Activated CD4-positive, alpha-beta T cell treated with anti-CD3 and anti-CD28 coated beads for 36 hours (primary cell): ENCODE measurements at places on chromosomes 3 and 15.

DNA sequence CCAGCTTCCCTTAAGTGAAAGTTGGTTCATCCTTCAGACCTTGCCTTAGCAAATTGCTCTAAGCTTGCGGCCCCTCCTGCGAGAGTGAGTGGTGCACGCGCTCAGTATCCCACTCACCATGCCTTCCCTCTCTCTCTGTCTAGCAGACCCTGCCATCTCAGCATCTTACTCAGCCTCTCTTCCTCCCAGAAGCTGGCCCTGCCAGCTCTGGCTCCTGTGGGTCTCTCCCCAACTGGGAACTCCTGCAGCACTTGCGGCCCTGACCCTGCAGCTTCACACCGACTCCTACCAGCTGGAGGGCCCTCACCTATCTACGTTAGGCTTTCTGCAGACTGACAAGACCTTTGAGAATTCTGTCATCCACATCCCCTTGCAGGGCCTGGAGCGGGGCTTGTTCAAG lies 286.1 kb upstream of the TLE3 start:
- DNase-seq: no peak

DNA sequence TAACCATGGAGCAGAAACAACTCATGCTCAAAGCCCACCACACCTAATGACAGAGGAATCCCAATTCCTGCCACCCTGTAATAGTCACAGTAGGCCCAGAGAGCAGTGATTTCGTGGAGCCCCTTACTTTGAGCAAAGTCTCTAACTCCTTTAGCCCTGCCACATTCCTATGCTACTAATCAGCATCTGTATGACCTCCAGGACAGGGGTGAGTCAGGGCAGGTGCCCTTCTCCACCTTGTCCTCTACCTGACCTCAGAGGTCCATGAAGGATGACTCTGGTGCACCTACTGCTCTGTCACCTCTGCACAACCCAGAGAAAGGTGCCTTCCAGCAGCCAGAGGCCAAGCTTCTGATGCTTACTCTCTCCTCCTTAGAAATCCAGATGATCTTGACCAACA lies 6.1 kb upstream of the SCG3 start:
- DNase-seq: no peak

- DNase-seq: no peak
Measured at GRCh38 chr3:172253200-172253599, 195.1 kb downstream of the GHSR start.

DNA sequence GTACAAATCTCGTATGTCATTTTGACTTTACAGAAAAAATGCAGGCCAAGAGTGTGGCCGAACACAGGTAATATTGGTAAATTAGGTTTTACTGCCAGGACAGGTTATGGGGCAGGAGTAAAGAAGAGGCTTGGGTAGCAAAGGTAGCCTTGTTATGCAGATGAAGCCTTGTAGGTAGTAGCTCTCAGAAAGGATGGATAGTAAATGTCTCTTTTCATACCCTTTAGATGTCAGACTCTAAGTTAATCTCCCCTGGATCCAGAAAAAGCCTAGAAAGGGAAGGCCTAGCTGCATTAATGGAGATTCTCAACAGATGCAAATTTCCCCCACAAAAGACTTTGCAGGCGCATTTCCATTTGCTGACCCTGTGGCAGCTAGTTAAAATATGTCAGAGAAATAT lies 1445.1 kb upstream of the CADM2 start:
- DNase-seq: no peak

DNA sequence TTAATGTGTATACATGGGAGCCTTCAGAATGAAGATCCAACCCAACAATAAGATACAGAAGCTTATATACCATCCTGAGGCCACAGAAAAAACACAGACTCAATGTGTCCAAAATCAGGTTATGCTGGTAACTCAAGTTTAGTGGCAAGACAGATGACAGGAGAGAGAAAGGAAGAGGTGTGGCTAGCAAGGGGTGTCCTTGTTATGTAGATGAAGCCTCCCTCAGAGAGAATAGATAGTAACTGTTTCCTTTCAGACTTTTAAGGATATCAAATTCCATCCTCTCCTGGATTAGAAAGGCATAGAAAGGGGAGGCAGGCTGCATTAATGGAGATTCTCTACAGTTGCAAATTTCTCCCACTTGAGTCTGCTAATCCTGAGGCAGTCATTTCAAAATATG lies 447.4 kb downstream of the GABRB3 start:
- no peak for DNase-seq

GRCh38 chr3:12719541-12719940 lies 39.5 kb downstream of the TMEM40 start:
- no peak for DNase-seq

DNA sequence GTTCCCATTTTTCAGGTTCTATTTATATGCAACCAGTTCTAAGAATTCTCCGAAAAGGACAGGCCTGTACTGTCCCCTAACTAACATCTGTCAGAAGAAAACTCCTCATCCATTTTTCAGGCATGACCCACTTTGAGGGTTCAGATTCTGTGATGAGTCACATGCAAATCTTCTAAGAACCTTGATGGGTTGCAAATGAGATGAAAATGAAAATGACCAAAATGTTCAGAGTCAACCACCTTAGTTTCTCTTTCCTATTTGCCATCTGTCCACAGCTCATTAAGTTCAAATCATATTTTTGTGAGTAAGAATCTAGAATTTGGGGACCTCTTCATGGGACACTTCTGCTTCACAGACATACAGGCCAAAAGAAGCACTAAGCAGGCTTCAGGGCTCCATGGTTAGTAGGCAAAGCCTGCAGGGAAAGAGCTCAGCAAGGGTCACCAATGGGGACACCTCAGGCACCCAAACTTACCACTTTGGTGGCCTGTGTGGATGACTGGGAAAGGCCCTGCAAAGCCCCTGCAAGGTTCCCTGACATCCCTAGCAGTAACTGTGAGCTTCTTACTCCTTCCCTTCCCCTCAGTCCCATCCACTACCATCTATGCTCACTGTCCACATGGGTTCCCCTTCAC lies 122.0 kb downstream of the WDR76 start:
- DNase-seq: peak; percentile 11

- DNase-seq: no peak
Measured at GRCh38 chr15:87732976-87733375, 523.6 kb downstream of the NTRK3 start.

- no peak for DNase-seq
Measured at GRCh38 chr3:17195856-17196604, 311.3 kb downstream of the PLCL2 start.

DNA sequence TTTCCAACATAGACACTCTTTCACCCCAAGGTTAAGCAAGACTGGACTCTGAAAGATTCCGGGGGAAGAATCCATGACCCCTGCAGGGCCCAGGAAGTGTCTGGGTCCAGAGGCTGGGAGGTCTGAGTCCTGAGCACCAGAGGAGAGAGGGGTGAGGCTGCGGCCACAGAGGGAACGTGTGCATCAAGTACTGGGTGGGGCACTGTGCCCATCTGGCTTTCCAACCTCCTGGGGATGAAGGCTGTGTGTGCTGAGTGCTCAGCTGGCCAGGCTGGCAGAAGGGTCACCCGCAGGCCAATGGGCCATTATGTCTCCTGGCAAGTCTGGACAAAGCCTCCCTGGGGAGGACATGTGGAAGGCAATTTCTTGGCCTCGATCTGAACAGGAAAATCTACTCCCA lies 3.3 kb downstream of the CHRNA3 start:
- DNase-seq: no peak

DNA sequence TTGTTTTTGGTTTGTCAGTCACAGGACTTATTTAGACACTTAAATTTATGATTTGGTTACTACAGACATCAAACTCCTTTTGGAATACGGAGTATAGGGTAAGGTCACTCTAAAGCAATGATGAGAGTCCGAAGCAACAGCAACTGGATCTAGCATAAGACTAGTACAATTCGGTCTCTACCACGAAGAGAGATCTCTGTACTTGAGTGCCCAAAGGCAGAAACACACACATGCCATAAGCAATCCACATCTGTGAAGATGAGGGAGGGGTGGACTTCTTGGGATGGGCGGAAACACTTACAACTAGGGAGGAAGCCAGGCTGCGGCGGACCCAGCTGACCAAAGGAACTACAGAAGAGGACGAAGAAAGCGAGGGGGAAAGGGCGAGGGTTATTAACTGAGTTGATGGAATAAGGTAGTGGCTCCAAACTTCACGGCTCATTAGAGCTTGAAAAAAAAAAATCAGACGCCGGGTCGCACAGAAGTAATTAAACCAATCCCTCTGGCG lies 595 bp downstream of the DPH6 start:
- peak; percentile 36 for DNase-seq

GRCh38 chr3:113495035-113495434 lies 19.9 kb downstream of the SPICE1 start:
- DNase-seq: peak; percentile 52

GRCh38 chr15:61175024-61175423 lies 54.1 kb downstream of the RORA start:
- DNase-seq: no peak

DNA sequence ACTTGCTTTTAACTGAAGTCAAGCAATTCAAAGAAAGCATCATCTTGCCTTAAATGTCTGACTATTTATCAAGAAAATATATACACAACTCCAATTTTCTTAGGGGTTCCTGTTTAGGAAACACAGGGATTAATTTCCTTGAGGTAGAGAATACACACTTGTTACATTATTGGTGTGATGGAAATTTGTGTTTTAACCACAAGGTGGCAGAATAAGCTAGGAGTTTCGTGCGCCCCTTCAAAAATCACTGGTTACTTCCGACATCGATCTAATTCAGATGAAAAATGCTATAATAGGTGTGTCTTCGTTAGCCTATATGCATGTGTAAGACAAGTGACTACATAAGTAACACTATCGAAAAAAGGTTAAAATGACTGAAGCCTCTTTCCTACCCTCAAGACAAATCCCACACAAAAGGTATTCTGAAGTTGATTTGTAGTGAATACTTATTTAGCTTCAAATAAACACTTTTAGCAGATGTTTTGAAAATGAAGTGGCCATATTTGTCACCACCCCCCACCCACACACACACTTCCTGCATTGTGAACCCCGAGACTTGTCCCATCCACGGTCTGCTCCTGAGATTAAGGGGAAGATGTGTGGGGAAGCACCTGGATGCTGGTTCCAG lies 246.5 kb downstream of the ROBO1 start:
- DNase-seq: peak; percentile 7

- DNase-seq: no peak
Measured at GRCh38 chr3:42639192-42639591, 14.3 kb upstream of the ZBTB47 start.

GRCh38 chr3:110344897-110345767 lies 726.5 kb upstream of the NECTIN3 start:
- no peak for DNase-seq

GRCh38 chr3:140629357-140630137 lies 48.3 kb upstream of the TRIM42 start:
- DNase-seq: no peak

DNA sequence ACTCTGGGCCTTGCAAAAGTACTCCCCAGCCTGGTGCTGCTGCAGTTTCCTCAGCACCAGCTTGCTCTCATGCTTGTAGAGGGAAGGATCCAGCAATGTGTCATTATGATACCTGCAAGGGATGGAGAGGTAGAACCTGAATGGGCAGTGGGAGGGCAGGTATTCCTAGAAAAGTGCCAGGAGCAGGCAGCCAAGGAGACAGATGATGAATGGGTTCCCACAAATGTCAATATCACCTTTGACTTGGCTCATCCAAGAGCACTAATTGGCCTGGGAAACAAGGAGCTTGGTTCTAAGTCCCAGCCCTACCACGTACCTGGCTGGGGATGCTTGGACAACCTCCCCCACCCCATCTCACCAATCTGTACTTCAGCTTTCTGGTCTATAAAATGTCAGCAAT lies 9.4 kb downstream of the CILP start:
- no peak for DNase-seq

DNA sequence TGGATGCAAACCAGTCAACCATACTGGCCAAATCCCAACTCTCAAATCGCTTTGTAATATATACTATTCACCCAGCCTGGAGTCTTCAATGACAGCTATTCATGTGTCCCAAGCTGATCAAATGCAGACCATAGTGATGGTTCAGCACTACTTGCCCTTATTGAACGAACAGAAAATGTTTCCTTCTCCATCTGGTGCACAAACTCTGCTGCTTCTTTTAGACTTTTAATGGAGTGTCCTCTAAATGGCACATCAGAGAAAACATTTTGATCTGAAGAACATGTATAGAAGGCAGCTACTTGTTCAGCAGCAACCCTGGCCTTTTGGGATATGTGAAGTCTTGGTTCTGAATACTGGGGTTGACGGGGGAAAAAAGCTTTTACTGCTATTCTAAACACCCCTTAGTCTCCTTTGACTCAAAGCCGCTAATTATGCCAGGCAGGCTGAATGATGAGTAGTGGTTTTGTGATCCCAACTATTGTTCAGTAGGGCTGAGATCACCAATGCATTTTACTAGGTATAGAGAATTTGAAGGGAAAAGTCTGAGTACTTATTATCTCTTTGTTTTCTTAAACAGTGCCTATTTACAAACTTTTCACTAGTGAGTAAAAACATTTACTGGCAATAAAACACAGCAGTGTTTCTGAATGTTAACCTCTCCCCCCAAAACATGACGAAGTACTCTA lies 781.2 kb downstream of the ROBO1 start:
- no peak for DNase-seq

DNA sequence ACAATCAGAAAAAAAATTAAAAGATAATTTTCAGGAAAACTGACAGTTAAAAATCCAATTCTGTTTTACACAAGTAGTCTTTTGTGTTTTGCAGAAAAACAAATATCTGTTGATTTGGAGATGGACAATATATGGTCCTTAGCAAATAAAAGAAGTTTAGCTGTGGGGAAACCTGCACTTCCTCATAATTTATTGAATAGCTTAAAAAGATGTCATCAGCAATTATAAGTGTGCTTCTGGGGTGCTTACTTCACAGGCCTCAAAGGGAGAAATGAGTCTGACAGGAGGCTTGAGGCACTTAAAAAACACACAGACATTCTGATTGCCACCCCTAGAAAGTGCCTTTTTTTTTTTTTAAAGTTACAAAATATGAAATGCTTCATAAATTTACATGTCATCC lies 31.6 kb upstream of the CERS3 start:
- DNase-seq: no peak

DNA sequence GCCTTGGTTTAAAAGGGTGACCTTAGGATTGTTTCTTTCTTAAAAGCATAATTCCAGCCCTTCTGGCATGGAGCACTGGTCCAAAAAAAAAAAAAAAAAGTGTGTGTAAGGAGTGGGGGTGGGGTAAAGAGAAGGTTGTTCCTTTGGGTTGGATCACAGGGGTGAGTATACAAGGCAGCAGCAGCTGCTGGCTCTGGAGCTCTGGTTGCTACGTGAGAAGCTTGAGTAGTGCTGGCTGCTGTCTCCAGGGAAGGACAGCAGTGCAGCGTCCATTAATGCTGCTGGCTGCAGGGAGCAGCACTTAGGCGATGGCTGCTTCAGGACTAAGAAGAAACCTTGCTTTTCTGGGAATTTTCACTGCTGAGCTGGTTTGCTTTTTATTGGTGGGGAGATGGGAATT lies 2.3 kb downstream of the SETD5 start:
- peak; percentile 41 for DNase-seq

DNA sequence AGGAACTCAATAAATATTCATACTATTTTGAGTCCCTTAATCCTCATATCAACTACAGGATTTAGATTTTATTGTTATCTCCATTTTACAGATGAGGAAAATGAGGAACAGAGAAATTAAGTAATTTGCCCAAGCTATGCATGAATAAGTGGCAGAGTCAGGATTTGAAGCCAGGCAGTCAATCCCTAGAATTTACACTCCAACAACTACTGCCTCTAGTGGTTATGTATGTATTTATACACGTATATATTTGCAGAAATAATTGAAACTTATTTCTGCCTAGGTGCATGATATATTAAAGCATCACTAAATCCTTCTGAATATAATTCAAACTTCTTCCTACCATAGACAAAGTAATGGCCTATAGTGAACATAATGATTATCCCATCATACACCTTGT lies 137.4 kb downstream of the SERPINI1 start:
- no peak for DNase-seq

- peak; percentile 8 for DNase-seq
Measured at GRCh38 chr3:160757233-160758106, 1.4 kb downstream of the PPM1L start.
